Stimulated activated CD4-positive, alpha-beta T cell treated with anti-CD3 and anti-CD28 coated beads, Interleukin-4, amount 100 ng/mL, for 1 hour (primary cell): ENCODE measurements at places on chromosomes 12 and 14.
A peak's percentile ranks its signal among the peaks of the same experiment; 100 is the strongest.

DNA sequence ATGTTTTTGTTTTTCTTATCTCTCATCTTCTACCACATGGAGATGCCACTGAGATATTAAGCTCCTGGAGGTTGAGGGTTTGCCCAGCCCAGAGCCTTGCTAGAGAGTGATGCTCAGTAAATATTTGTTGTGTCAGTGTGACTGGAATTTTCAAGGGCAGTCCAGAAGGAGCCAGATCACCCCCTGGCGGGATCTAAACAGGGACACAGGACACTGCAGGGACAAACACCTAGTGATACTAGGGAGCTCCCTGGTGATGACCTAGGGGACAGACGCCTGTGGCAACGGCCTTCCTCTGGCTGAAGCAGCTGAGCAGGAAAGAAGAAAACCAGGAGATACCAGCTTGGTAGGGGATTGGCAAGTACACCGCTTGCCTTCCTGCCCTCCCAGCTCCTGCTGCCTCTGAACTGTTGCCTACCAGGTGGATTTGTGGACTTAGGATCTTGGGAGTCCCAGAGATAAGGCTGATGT, 714.4 kb upstream of the TBX3 start:
- DNase-seq: no peak

GRCh38 chr14:32531942-32532515, 202.9 kb downstream of the AKAP6 start:
- no peak for DNase-seq

- DNase-seq: no peak
Observed at GRCh38 chr14:91380610-91381371, 36.8 kb downstream of the CCDC88C start.

DNA sequence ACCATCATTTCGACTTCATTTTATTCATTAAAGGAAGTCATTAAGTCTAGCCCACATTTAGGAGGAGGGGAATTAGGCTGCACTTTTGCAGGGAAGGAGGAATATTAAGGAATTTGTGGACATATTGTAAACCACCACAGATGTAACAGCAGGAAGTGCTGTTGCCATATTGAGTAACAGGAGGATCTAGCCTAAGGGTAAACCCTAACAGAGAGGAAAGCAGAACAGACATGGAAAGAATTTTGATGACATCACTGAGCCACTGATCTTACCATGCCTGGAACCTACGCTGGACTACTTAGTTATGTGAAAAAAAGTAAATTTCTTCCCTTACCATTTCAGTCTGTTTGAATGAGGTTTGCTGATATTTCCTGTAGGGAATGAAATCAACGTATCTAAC, 100.7 kb upstream of the ATF7IP start:
- no peak for DNase-seq

- no peak for DNase-seq
Observed at GRCh38 chr14:23444314-23444713, 8.9 kb upstream of the MYH7 start.

DNA sequence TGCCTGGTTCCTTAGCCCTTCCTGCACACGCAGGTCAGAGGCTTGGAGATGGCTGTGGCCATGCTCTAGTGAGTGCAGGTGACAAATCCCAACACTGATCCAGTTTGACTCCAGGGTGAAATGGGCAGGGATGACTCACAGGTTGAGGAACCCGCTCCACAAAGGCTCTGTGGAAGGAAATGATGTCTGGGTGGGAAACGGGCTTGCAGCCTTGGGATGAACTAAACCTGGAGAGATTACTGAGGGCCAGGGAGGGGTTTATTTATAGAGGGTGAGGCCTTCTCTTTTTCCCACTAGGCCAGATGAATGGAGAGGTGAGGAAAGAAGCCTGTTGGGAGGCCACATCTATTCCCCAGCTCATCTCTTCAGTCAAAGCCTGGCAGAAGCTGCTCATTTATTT, 29.3 kb upstream of the EMP1 start:
- no peak for DNase-seq

DNA sequence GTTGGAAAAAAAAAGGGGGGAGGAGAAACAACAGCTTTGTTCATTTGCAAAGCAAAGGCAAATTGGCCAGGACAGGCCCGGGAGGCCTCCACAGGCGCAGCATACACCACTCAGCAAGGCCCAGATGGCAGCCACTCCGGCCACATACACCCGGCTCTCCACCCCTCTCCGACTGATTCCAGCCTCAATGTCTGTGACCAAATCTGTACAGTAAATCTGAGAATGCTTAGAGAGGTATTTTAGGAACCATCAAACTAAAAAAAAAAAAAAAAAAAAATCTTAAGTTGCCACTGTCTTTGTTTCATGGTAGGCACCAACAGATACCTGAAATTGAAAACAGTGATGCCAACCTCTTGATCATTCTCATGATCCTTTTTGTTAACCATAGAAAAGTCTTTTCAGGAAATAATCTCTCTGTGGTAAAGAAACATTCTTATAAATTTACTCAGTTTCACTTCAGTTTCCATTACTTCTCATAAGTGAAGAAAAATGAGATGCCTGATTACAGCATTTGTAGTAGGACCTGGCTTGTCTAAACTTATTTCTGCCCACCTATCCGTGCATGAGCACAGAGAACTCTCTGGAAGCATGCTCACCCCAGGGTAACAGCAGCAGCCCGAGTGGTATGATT, 20.2 kb downstream of the VPS37B start:
- no peak for DNase-seq

GRCh38 chr14:38047195-38047902, 160.4 kb upstream of the SSTR1 start:
- no peak for DNase-seq

DNA sequence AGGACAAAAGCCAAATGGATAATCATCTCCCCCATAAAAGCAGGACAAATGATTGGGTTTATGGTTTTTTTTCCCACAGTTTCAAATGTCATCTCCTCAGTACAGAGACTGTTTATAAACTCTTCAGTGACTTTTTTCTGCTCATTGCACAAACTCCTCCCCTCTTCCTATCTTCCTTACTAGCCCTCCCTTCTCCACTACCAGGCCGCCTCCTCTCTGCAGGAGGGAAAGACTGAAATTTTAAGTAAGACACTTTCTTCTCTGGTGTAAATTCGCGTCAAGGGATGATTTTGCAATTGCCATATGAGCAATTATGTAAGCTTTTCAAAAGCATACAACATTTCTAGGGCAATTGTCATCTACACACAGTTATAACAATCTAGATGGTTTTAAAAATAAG, 37.0 kb downstream of the BTG1 start:
- DNase-seq: no peak

GRCh38 chr12:113818833-113819232, 147.3 kb downstream of the RBM19 start:
- DNase-seq: no peak

DNA sequence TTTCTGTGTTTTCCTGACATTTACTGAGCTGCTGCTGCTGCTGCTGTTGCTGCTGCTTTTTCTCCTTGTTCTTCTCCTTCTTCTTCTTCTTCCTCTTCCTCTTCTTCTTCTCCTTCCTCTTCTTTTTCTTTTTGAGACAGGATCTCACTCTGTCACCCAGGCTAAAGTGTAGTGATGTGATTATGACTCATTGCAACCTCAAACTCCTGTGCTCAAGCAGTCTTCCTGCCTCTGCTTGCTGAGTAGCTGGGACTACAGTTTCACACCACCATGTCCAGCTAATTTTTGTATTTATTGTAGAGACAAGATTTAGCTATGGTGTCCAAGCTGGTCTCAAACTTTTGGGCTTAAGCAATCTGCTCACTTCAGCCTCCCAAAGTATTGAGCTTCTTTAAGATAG, 95.8 kb downstream of the TMTC3 start:
- DNase-seq: no peak

DNA sequence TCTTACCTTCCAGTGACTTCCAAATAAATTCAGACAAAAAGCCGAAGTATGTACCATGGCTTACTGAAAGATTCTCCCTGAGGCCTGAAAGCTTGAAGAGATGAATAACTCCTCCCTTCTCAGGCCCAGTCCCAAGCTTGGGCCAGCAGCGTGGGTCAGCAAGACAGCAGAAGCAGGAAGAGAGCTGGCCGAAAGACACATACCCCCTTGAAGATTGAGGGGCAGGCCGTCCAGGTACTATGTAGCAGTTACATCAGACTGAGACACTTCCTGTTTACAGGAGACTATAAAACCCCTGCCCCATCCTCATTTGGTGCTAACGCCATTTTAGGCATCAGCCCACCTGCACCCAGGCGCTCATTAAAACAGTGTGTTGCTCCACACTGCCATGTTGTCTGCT, 15.0 kb downstream of the NDUFA12 start:
- no peak for DNase-seq

DNA sequence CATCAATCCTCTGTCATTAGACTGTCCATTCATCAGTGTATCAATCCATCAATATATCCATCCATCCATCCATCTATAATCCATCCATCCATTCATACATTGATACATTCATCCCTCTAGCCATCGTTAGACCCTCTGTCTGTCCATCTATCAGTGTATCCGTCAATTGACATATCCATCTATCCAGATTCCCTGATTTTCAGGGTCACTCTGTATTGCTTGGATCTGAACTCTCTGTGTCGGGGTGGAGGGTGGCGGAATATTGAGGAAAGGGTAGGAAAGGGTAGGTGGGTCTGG, 17.1 kb downstream of the SDSL start:
- no peak for DNase-seq

DNA sequence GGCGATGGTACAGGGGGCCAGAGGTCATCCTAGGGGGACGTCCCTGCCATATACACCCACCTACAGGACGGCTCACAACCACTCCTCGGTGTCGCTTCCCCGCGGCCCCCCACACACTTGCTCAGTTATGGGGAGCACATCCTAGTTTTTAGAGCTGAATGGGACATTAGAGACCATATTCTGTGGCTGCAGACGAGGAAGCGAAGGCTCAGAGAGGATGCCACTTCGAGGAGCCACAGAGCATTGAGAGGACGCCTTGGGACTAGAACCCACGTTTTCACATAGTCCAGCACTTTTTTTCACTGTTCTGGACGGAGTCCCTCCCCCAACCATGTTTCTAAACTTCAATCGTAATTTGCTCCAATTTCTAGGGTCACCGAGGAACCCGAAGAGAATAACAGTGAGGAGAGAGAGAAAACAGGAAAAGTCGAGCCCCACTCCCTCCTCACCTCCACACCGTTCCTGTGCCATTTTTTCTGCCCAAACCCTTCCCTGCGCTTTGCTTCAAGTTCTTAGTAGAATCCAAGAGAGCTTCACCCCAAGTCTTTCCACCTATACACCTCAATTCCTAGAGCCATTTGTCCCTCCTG, 641 bp upstream of the ASCL1 start:
- no peak for DNase-seq

- DNase-seq: no peak
Observed at GRCh38 chr14:28756269-28756883, 10.2 kb upstream of the FOXG1 start.

DNA sequence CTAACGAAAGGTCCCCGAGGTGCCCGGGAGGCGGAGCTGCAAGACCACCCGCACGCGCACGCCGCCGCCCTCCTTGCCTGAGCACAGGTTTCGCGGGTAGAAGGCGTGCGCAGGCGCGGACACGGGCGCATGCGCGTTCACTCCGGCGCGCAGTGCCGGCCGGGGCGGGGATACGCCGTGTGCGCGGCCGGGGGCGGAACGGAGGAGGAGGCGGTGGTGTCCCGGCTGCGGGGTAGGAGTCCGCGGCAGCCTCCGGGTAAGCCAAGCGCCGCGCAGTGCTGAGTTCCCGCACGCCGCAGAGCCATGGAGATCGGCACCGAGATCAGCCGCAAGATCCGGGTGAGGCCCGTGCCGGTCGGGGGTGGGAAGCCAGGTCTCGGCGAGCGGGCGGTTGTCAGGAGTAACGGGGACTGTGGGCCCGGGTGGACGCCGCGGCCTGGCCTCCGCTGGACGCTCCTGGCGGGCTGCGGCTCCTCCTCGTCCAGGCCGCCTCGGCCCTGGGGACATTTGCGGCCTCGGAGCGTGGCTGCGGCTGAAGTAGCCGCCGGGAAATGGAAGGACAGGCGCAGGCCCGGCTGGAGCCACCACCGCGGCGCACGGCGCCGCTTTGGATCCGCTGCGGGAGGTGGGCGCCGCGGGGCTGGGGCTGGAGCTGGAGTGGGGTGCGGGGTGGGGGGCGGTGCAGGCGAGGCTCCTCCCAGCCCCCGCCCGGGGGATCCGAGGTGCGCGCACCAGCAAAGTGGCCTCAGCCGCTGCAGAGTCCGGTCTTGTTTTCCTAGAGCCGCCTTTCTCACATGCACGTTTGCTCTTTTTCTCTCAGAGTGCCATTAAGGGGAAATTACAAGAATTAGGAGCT, at the start of gene ZC3H14:
Gene ZC3H14 (plus strand): TSS at position 207 of the 856 bp plus-strand sequence. CDS start 97 bp downstream, at position 304.
- DNase-seq: peak; percentile 87

- no peak for DNase-seq
Observed at GRCh38 chr12:32435921-32436705, 36.8 kb downstream of the FGD4 start.

DNA sequence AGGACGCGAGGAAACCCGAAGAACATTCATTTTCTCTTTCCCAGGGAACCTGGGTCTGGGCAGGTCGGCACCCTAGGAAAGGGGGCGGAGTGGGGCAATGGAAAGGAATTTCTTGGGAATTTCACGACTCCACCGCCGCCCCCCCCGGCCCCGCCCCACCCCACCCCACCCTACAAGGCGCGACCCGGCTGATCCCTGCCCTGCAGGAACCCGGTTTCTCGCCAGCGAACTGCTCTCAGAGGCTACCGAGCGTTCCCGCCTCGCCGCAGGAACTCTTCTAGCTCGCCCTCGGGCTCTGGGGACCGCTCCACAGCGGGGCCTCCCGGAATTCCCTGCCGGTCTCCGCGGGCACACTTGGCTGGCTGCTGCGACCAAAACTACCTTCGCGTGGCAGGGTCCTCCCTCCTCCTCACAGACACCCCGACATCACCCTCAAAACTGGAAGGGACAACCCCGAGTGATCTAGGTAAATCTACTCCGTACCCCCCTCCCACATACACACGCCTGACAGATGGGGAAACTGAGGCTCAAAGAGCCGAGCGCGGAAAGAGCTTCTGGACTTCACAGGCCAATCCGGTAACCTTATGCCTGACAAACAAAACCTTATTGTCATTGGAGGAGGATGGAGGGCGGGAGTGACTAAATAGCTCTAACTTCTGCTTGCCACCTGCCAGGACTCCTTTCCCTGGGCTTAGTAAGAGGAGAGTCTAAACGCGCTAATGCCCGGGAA, 785 bp upstream of the ACTN1 start:
- no peak for DNase-seq

DNA sequence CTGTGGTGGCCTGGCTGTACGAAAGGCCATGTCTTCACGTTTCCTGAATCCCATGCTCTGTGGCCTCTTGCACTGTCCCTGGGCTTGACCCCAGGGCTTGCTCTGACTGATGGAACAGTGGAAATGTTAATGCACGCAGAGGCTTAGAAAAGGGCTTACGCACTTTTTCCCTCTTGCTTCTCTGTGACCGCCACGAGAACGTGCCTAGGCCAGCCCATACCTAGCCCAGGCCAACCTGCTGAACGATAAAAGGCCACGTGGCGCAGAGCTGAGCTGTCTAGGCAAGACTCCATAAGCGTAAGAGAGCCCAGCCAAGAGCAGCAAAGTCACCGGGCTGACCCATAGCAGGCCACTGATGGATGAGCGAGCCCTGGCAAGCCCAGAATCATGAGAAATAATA, 18.3 kb downstream of the TTC7B start:
- no peak for DNase-seq
